ENCODE measurements at places on chromosomes 5 and 9.

- DNase-seq, result no peak
These were observed 40.3 kb upstream of the TNFAIP8 start for GRCh38 chr5:119315516-119315949.

GRCh38 chr9:72203205-72203803 lies 54.1 kb downstream of the GDA start:
- peak; percentile 10 for DNase-seq

GRCh38 chr5:165996201-165996875 lies 2295.1 kb upstream of the WWC1 start:
- no peak for DNase-seq

GRCh38 chr5:39201160-39201780 lies 18.1 kb downstream of the FYB1 start:
- no peak for DNase-seq

GRCh38 chr9:6216951-6217350 lies 1.3 kb downstream of the IL33 start:
- no peak for DNase-seq

DNA sequence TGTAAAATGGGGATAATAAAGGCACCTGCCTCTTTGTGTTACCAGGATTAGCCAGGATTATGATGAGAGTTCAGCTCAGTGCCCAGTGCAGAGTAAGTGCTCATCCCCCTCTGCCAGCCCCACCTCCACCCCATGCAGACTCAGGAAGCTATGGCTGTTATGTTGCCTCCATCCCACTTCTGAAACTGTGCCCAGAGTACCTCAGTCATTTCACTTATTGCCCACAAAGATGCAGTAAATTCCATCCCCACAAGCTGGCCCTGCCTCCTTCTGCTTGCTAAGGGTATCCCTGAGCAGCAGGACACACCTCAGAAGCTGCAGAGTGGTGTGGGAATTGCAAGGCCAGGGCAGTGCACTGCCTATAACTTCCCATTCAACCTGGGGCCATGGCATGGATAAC lies 415.1 kb downstream of the SPOCK1 start:
- DNase-seq, result no peak

DNA sequence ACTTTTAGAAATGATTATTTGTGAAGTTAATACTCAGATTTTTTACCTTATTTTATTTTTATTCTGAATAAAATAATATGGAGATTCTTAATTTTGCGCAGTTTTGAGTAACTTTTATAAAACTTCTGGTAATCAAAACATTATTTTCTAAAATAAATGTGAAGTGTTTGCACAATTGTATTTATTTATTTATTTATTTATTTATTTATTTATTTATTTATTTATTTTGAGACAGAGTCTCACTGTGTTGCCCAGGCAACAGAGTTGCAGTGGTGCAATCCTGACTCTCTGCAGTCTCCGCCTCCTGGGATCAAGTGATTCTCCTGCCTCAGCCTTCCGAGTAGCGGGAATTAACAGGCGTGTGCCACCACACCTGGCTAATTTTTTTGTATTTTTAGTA lies 73.5 kb downstream of the RPS6 start:
- DNase-seq, result no peak

Measured in NCI-H1930 (cell line).